ENCODE measurements at places on chromosomes 11 and 22.
A peak's percentile ranks its signal among the peaks of the same experiment; 100 is the strongest.

- no peak for DNase-seq
These were observed 135.0 kb upstream of the RCN1 start for GRCh38 chr11:31955838-31956237.

GRCh38 chr22:26905640-26906039 is 248.3 kb downstream of the MIAT start:
- DNase-seq: no peak

GRCh38 chr22:30047364-30047738 is 32.9 kb upstream of the HORMAD2 start:
- no peak for DNase-seq

GRCh38 chr11:20458905-20459632 is 71.6 kb downstream of the PRMT3 start:
- DNase-seq: no peak

DNA sequence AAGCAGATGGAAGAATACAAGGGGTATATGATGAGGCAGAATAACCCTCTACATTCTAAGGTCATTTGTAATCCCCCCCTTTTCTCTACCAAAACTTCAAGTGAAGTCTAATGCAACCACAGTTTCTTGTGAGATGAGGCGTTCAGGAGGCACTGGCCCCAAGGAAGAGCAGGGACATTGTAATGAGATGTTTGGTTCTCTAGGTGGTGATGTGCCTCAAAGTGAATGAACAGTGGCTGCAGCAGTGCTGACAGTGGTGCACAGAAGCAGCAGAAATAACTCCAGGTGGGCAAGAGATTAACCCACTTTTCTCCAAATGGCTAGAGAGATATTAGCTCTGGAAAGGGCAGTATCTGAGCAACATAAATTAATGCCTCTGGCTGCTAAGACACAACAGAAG is 33.8 kb downstream of the PDGFD start:
- DNase-seq: no peak

DNA sequence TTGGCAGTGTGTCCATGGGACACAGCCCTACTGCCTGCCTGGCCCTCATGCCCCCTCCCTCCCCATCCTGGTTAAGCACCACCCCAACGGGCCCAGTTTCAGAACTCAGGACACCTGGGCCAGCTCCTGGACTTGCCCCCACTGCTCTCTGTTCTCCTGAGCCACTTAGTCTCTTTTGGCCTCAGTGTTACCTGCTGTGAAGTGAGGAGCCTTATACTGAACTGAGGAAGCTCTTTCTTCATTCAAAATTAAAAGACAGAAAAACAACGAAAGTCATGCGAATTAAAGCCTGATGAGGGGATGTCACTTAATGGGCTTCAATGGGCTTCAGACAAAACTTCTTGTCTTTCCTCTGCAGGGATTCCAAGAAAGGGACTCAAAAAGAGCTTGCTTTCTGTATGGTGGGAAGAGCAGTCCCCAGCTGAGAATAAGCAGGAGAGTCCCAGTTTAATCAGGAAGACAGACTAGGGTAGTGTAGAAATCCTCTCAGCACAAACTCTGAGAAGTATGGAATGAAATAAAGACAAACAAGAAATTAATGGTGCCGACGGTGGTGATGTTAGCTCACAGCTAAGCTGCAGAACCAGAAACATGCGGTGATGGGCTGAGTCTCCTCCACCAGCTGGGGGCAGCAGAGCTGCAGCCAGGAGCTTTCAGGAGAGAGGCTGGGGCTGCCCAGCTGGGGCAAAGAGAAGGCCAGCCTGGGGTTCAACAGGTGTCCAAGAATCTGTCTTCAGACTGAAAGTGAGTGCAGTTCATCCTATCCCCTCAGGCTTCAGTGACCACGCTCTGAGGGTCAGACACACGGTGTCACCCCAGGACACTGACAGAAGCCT is 101.0 kb downstream of the GGTLC2 start:
- no peak for DNase-seq

DNA sequence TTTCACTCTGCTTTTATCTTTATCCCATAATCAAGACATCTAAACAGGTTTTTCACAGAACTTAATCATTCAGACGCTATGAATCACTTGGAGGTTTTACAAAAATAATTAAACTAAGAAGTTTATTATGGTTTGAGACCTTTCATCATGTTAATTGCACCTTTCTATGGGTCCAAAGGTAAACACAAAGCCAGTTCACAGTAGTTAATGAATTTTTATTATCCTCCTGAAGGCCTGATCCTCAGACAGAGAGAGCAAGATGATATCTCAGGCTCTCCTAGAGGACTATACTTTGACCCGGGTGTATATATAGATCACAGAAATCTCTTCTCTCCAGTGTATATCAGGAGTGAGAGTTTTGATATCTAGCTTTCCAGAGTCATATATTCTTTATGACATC is 1044.3 kb upstream of the RAG2 start:
- DNase-seq: no peak

- DNase-seq: no peak
These were observed 9.8 kb upstream of the XKR3 start for GRCh38 chr22:16834971-16835370.

DNA sequence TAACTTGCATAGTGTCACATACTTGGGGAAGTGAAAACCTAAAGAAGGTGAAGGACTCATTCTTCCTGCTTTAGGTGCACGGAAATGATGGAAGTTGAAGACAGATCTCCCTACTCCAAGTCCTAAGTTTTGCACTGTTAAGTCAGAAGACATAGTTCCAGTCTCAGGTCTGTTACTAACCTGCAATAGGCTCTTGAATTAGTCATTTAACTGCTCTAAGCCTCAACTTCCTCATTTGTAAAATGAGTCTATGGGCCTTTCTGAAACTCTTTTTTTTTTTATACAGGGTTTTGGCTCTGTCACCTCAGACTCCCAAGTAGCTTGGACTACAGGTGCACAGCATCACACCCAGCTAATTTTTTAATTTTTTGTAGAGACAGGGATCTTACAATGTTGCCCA is 30.8 kb upstream of the POU2AF1 start:
- DNase-seq: no peak

DNA sequence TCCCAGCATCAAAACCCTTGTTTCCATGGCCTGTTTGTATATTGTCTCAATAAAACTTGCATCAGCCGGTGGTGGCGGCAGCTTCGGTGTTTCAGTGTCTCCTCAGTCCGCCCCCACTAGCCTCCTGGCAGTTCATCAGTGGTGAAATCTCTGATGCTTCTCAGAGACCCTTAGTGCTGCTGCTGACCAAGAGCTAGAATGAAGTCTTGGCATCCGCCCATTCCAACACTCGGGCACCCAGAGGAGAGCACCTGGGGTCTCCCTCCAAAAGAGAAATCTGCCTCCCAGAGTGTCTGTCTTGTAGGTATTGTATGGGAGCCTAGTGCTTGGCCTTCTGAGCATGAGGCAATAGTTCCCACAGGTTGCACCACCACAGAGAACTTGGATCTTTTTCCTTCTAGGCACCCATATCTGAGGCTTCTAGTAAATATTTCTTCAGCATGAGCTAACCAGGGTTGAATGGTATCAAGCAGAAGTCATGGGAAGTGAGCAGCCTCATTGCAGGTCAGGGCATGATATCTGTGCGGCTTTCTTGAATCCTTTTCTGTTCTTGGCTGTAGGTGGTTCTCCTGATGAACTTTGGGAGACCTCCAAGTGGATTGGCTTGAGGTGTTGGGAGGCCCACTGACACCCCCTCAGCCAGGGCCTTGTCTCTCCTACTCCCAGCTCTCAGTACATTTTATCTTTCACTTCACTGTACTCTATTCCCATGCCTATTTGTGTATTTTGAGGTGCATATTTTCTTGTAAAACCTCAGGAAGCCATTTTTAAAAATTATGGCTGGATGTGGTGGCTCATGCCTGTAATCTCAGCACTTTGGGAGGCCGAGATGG is 13.2 kb upstream of the AIFM3 start:
- no peak for DNase-seq

DNA sequence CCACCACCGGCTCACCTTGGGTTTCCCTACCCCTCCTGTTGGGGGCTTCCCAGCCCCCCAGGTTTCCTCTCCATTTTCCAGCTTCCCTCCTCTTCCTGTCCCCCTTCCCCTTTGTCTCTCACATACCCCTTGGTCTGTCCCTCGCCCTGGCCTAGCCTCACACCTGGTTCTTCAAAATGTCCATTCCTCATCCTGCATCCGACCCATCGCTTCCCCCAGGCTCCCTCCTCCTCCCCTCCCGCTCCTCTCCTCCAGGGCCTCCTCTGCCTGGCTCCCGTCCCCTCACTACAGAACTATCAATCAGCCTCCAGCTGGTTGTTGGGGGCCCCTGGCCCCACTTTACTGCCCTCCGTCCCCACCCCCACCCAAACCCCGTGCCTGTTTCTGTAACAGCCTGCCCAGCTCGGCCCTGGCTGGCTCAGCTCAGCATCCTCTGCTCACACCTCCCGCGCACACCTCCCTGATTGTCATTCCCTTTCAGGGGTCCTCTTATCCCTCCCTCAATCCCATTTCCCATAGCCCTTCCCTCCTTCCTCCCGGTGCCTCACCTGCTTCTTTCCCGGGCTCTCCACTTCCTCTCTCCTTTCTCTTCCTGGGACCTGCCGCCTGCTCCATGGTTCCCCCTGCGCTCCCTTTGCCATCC is 1.2 kb downstream of the CNIH2 start:
- no peak for DNase-seq

- no peak for DNase-seq
These were observed 153.3 kb downstream of the EFCAB6 start for GRCh38 chr22:43658823-43659222.

GRCh38 chr11:85619499-85619898 is 7.6 kb downstream of the DLG2 start:
- DNase-seq: no peak

- DNase-seq: no peak
These were observed 13.5 kb downstream of the SPTBN2 start for GRCh38 chr11:66715346-66716085.

DNA sequence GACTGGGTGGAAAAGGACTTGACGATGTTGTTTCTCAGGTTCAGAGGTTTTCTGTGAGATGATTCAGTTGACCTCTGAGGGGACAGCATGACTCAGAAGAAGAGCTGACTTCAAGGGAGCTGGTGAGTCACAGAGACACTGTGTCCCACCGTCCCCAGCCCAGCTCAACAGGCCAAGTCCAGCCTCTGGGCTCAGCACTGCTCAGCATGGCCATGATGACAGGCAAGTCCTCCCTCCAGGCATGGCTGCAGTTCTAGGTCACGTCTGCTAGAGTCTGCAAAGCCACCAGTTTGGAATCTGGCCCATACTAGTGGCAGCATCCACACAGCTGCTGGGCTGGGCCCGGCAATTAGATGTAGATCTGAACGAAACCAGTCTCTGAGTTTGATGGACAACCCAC is 12.9 kb downstream of the TRIM29 start:
- no peak for DNase-seq

DNA sequence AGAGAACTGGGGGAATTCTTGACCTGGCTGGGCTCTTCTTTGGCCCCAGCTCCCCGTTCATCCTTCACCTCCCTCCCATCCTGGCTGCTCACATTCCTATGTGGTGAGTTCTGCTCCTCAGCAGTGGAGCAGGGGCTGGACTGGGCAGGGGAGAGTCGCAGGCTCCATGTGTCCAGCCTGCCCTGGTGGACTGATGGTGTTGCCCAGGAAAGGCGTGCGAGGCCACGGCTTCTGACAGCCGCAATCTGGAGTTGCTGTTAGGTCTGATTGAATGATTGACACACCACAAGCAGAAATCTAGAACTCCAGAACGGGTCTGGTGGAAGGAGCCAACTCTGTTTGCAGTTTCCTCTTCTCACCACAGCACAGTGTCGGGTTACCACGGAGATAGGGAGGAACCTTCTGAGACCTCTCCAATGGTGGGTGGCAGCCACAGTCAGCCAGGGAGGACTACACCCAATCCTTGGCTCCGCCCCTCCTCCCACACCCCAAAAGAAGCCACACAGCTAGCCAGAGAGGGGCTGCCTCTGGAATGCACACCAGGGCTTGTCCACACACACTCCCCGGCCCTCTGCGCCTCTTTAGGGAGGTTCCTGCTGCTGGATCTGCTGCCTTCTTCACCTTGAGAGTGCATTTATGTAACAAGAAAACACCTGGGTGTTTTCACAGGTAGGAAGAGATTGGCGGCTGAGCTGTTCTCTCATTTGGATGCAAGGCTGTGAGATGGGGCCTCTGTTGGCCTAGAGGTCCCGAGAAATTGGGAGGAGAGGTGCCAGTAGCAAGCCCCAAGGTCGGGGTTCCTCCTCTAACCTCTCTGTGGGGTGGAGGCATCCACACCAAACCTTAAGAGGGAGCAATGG is 56.4 kb upstream of the CD44 start:
- DNase-seq: peak; percentile 53

DNA sequence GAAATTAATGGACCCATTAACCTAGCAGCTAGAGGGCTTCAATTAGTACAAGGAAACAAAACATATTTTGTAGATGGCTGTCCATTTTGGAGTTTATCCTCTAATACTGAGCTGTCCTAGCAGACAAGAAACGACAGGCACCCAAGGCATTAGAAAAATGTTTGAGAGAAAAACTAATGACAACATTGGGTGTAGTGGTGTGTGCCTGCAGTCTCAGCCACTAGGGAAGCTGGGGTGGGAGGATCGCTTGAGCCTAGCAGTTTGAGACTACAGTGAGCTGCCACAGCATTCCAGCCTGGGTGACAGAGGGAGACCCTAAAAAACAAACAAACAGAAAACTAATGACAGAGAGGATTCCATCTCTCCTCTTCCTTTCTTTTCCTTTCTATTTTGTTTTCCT is 1.5 kb downstream of the A4GALT start:
- DNase-seq: no peak

GRCh38 chr11:68311160-68312116 is 953 bp upstream of the LRP5 start:
- DNase-seq: no peak

DNA sequence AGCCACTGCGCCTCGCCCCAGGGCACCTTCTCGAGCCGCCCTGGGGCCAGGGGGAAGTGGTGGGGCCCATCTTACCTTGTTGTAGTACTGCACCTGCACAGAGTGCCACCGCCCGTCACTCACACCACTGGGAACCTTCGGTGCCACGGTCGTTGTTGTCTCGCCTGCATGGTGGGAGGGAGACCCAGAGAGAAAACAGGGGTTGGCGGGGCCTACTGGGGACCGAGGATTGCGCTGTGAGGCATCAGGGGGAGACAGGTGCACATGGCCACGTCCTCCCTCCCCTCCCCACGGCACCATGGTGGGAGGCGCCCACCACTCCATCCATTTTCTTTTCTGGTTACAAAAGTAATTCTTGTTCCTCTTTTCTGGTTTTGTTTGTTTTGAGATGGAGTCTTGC is 97.8 kb downstream of the TRMU start:
- no peak for DNase-seq

DNA sequence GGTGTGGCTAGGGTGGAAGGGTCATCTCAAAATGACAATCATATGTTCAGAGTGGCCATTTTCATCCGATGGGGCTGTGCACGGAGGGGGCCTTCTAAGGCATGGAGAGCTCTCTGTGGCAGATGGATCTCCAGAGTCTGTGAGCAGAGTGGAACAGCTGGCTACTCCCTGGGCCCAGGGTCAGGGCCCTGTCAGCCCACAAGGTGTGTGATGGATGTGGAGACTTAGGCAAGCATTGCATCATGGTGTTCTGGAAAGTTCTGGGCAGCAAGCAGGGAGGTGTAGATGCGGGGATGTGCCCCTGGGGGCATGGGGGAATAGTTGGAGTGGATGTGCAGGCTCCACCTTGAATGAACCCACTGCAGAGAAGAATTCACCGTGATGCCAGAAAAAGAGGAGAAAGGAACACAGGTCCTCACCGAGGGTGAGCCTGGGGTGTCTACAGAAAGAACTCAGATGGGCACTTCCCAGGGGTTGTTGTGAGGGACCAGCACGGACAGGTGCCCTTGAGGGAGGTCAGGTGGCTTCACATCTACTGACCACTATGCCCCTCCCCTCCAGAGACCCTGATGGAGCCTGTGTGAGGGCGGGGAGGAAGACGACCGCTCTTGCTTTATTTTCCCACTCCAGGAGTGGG is 51.1 kb downstream of the CHRDL2 start:
- no peak for DNase-seq

GRCh38 chr11:45754261-45754709 is 50.7 kb upstream of the SLC35C1 start:
- DNase-seq: no peak

All from stimulated activated CD8-positive, alpha-beta memory T cell treated with anti-CD3 and anti-CD28 coated beads, Interleukin-7, amount 100 ng/mL, for 1 hour (primary cell).